ENCODE measurements at places on chromosomes 5 and 9.
A peak's percentile ranks its signal among the peaks of the same experiment; 100 is the strongest.

DNA sequence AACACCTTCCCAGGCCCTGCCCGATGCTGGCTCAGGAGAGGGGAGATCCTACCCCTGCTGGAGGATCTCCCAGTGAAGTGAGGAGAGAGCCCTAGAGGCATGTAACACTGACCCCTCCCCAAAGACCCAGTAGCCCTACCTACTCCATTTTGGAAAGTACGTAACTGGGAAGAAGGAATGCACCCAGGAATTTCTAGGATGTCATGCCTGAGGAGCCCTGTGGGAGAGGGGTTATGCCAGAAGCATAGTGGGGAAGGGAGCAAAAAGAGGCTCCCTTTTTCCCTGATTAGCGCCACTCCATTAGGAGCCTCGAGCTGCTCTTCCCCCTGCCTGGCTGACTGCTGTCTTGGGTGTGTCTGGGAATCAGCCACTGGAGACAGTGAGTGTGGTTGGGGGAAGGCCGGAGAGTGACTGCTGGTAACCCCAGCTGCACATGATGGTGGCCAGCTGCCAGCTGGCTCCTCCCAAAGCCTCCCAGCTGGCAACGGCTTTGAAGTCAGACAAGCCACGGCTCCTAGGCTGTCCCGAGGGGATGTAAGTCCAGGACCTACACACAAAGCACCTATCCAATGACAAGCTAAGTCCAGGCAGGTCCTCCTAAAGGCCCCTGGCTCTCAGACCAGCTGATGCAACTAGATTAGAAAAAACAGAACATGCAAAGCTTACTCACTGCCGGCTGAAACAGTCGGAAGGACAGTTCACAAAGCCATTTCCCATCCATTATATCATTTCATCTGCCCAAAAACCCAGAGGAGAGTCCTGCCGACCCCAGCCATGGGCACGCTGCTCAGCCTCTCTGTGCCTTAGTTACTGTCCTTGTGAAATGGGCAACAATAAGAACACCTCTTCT lies 136.5 kb upstream of the ABCA1 start:
- DNase-seq, result peak; percentile 92

DNA sequence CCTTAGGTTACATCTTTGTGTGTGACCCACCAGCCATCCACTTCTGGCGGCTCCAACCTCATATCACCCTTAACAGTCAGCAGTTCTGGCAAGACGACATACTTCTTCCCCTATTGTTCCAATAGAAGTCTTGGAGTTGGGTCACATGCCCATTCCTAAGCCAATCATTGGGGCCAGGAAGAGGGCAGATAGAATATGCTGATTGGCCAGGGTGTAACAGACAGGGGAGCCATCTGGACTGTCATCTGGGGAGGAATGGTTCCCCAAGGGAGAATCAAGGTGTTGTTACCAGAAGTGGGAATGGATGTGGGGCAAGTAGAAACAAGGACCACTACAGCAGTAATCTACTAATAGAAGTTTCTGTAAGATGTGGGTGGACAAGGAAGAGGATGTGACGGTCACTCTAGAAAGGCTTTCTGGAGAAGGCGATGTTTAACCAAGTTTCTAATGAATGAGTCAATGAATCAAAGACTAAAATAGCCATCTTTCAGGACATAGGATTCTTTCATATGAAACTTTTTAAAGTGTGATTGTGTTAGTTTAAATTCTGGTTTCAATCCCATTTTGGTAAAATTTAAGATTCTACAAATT lies 200.4 kb downstream of the ARHGAP26 start:
- DNase-seq, result no peak

DNA sequence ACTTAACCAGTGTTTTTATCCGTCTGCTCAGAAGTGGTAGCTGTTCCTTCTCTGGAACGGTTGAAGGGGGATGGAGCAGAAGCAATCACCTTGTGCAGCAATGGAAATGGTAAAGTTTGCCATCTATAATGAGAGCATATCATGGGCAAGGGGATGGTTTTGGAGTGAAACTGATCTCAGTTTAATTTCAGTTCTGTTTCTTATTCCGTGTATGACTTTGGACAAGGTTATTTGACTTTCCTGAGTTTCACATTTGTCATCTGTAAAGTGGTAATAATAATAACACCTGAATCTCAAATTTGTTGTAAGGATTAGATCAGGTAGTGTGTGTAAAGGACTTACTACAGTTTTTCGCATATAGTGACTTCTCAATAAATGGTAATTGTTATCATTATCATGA lies 106.1 kb downstream of the PCSK1 start:
- no peak for DNase-seq

GRCh38 chr5:55927861-55928655 lies 66.7 kb downstream of the IL6ST start:
- no peak for DNase-seq

GRCh38 chr9:100426530-100427365 lies at the start of gene MSANTD3:
MSANTD3 (plus strand) TSS chr9:100427143; CDS start chr9:100441939, 14,796 bp downstream.
- DNase-seq, result peak; percentile 62

- no peak for DNase-seq
Observed at GRCh38 chr5:171162596-171162995, 146.5 kb upstream of the TLX3 start.

- DNase-seq, result peak; percentile 68
Observed at GRCh38 chr5:120413686-120414085, 50.4 kb upstream of the PRR16 start.

- peak; percentile 98 for DNase-seq
Observed at GRCh38 chr9:80061940-80062339, 490.2 kb downstream of the TLE4 start.

DNA sequence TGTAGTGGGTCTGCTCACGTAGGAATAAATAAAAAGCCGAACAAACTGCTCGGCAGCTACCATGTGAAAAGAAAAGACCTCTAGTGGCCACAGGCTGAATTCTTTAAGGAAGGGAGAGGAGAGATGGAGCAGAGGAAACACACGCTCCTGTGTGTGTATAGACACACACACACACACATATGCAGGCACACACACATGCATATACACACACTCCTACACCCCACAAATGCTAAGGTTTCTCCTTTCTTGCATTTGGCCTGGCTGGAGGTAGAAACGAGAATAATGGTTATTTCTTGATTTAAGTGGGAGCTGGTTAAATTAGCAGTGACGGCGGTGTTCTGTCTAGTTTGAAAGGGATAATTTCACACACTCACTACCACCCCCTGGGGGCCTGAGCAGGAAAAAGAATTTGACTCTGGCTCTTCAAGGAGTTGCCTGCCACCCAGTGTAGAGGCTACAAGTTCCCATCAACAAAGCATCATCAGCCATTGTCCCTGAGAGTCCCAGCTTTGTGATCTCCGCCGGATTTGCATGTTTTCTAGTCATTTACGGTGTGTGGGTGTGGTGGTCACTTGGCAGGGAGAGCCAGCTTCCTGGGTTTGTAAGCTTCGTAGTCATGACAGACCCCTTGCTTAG lies at the start of gene INSYN2B:
Gene INSYN2B, minus strand, starts transcription at position 78 of the 636 bp plus-strand sequence. CDS start 96,597 bp downstream, outside the sequence.
- peak; percentile 91 for DNase-seq

GRCh38 chr9:131302244-131303075 lies 12.9 kb downstream of the PLPP7 start:
- no peak for DNase-seq

DNA sequence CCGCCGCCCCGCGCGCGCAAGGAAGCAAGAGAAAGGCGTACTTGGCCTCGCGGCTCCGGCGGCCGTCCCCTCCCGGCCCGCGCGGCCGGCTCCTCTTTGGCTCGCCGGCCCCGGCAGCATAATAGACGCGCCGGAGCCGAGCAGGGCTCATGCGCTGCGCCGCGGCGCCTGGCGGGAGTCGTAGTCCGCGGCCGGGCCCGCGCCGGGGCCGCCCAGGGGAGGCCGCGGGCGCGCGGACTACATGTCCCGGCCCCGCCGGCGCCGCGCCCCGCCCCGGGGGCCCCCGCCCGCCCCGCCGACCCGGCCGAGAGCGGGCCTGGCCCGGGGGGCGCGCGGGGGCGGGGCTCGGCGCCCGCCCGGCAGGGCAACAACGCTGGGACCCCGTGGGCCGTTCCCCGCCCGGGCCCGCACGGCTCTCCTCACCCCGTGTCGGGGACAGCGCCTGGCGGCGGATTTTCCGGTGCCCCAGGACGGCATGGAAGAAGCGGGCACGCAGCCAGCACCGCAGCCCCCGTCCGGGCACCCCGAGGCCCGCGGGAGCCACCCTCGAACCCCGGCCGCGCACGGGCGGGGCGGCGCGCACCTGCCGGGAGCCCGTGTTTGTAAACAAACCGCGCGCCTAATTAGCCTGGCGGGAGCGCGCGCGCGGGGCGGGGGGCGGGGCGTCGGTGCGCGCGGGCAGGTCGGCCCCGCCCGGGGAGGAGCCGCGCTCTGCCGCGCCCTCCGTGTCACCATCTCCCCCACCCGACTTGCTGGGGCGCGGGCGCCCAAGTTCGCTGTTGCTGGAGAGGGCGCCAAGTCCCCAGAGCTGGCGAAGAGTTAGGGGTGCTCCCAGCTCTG lies at the start of gene BRD3:
Gene BRD3, minus strand, starts transcription at position 123 of the 840 bp plus-strand sequence. CDS start 14,549 bp downstream, outside the sequence.
- DNase-seq, result peak; percentile 92

DNA sequence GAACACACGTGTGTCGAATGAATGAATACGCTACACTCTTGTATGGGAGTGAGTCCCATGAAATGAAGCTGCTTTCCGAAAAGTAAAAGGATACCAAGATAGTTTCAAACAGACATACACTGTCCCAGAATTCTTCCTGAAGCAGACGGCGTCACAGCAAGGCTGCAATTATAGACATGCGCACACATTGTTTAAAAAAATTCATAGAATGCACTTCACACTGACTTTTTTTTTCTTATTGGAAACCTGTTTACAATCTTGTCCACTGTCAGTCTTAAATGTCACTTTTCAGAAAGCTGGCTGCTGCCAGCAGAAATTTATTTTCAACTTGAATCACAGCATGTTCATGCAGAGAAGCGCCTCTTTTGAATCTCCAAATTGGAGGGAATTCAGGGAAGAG lies 124.8 kb downstream of the CRB2 start:
- DNase-seq, result no peak

- DNase-seq, result no peak
Observed at GRCh38 chr5:18395126-18396110, 761.2 kb downstream of the TAF11L14 start.

DNA sequence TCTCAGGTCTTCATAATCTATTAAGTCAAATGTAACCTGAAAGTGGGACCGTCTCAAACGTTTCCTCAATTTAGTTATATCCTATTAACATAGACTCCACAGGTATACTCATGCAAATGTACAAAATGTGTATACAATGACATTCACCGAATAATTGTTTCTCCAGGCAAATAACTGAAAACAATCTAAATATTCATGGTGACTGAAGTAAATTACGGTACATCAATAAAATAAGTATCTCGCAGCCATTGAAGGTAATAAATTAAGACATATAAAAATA lies 482 bp downstream of the IARS1 start:
- DNase-seq, result no peak

GRCh38 chr9:83714329-83714728 lies 6.6 kb upstream of the UBQLN1 start:
- no peak for DNase-seq

- no peak for DNase-seq
Observed at GRCh38 chr5:134209477-134210245, 16.2 kb downstream of the PPP2CA start.

DNA sequence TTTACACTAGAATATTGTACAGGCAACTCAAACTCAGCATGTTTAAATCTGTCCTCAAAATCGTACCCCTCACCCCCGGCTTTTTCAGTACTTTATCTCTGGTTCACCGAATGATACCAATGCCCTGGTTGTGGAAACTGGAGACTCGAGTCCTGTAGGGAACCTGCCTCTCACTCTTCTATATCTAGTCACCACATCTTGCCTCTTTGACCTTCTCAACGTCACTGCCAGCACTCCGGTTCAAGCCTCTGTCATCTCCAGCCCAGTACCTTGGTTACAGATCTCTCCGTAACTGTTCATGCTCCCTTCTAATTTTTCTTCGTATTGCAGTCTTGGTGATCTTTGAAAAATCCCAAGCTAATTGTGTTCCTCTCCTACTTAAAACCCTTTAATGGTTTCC lies 6.7 kb downstream of the SLC44A1 start:
- DNase-seq, result no peak

- no peak for DNase-seq
Observed at GRCh38 chr5:90909940-90910339, 351.3 kb downstream of the ADGRV1 start.

DNA sequence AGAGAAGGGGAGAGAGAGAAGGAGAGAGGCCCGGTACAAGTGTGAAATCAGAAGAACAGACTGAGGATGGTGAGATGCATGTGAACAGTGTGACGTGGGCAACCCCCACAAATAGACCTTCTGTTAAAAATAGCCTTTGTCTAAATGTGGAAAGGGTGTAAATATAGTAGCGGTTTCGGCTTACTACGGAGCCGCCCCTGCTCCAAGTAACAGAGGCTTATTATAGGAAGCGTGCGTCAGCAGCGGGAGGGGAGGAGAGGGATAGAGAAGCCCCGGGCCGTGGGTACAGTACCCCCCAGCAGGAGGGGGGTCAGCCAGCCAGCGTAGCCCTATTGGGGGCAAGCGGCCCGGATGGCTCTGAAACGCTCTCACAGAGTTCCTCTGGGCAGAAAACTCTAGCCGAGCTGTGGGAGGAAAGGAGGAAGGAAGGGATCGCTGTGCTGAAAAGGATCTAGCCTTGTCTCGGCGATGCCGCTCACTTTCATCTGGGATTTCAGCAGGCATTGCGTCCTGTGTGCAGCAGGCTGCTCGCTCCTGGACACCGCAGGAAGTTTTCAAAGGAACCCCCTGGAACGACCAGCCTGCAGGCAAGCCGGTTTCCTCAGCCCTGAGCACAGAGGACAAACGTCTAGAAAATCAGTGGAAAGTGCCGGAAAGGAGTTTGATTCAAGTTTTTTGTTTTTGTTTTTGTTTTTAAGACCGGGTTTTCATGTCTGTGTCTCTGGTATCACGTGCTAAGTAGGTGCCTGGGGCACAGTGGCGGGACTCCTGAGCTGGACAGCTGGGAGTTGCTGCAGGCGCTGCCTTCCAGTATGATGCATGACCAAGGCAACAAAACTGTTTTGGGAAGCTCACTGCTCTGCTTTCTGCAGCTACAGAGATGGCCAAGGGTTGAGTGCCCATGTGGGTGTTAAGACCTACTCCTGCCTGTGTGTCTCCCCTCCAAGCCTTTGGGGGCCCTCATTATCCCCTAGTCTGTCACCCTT lies 146.6 kb downstream of the SEC61B start:
- peak; percentile 79 for DNase-seq

- no peak for DNase-seq
Observed at GRCh38 chr5:56848206-56848605, 32.9 kb downstream of the MAP3K1 start.

DNA sequence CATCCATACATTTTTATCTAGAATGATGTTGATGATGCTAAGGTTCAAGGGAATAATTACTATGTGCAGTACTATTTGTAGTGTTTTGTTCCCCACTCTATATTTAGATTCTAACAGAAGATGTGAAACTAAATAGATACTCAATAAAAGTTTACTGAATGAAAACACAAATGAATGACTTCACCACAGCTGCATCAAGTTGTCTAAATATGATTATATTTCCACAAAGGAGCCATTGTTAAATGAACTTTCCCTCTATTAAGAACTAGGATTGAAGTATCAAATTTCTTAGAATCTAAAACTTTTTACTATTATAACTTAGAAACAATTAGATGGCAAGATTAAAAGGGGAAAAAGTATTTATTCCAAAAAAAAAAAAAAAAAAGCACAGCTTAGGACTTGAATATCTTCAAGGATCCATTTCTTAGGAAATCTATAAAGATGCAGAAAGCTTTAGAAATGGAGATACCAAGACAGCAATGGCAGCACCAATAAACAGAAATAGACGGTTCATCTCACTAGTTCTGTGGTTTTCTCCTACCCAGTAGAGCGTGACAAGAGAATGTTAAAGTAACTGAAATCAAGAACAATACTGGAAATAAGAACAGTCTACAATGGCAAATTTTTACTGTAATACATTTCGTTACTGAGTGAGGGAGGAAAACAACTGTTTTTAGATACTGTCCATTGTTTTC lies 347.6 kb downstream of the EBF1 start:
- DNase-seq, result no peak
